Stimulated activated CD4-positive, alpha-beta T cell treated with anti-CD3 and anti-CD28 coated beads, Interleukin-1b, Interleukin-23, amount 100 ng/mL, for 1 hour (primary cell): ENCODE measurements at places on chromosomes 16 and 17.

GRCh38 chr17:17928398-17929287, 43.6 kb downstream of the TOM1L2 start:
- no peak for DNase-seq

GRCh38 chr16:89430436-89431157, 59.8 kb downstream of the ANKRD11 start:
- no peak for DNase-seq

DNA sequence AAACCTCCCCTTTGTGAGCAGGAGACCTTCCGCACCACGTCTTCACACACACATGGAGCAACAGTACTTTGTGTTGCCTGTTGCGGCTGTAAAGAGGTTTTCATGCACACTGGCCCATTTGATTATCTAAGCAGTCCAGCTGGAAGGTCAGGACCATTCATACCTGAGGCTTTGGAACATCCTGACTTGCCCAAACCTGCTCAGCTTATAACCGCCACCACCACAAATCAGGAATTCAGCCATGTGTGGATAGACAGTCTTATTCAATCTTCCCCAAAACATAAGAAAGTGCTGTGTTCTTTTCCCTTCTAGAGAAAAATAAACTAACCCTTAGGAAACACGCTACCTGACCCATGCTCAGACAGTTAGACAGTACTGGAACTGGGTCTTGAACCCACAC, 81.6 kb upstream of the XYLT1 start:
- DNase-seq = no peak

GRCh38 chr16:70730031-70730430, 44.2 kb upstream of the MTSS2 start:
- no peak for DNase-seq

GRCh38 chr17:34798581-34798980, 162.7 kb downstream of the CCT6B start:
- no peak for DNase-seq

GRCh38 chr16:71631776-71632175, 5.8 kb downstream of the MARVELD3 start:
- DNase-seq = no peak

GRCh38 chr16:86410081-86410480, 100.2 kb upstream of the FOXF1 start:
- no peak for DNase-seq
